ENCODE measurements at places on chromosomes 6 and 20. TPM values are rescaled to one million over a fixed set of nuclear protein-coding genes. Genes with fewer than 3 reads are reported as not detected.

Gene ADGB
- not detected for polyA plus RNA-seq

Gene GNRH2
- polyA plus RNA-seq, result 1.9 TPM

Gene COQ3
- polyA plus RNA-seq, result 23.0 TPM

Gene TRDN
- not detected for polyA plus RNA-seq

Gene SLC52A3
- not detected for polyA plus RNA-seq

Gene GABRR2
- polyA plus RNA-seq, result 0.31 TPM

Gene MAVS
- polyA plus RNA-seq, result 5.4 TPM

Gene SPATA2
- 1.7 TPM for polyA plus RNA-seq

Gene OR5V1
- polyA plus RNA-seq, result not detected

Gene ARFGEF3
- polyA plus RNA-seq, result 4.5 TPM

All from neural cell (in vitro differentiated cells).